ENCODE measurements at places on chromosomes 11 and 22.
A peak's percentile ranks its signal among the peaks of the same experiment; 100 is the strongest.

DNA sequence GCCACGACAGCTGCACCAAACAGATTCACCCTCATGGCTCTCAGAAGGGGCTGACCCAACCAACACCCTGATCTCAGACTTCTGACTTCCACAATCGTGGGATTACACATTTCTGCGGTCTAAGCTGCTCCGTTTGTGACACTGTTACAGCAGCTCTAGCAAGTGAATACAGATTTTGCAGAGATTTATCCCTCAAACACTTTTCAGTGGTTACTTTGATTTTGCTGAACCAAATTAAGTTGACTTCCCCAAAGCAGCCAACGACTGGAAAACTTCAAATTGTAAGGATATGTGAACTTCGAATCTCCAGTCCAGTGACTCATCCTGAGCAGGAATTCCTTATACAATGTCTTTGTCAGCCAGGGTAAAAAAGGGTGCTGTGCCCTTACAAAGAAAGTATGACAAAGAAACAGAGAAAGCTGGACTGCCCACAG is 14.8 kb upstream of the INCENP start:
- no peak for DNase-seq

DNA sequence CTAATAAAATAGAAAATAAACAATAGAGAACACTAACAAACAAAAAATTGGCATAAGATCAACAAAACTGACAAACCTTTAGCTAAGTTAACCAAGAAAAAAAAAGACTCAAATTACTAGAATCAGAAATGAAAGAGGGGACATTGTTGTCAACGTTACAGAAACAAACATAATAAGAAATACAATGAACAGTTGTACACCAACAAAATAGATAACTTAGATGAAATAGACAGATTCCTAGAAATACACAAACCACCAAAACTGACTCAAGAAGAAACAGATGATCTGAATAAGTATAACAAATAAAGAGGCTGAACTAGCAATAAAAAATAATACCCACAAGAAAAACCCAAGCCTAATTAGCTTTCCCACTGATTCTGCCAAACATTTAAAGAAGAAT is 34.7 kb upstream of the TMPRSS4 start:
- DNase-seq = no peak

- DNase-seq = peak; percentile 90
These were observed 92.5 kb downstream of the CCDC83 start for GRCh38 chr11:85947431-85948272.

- DNase-seq = no peak
These were observed 14.0 kb upstream of the TP53I11 start for GRCh38 chr11:44964526-44965209.
